ENCODE measurements at places on chromosomes 4 and X.

DNA sequence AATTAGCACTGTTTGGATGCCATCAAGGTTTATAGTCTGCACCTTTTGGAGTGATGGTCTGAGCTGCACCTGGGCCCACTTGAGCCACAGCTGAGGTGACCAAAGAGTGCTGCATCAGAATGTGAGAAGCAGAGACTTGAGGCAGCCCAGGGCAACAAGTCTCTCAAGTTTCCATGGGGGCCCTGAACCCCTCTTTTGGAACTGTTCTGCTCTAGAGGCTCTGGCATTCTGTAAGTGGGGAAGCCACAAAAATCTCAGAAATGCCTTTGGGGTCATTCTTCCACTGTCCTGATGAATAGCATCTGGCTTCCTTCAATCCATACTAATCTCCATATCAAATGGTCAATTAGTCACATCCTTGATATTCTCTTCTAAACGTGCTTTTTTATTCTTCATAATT lies 298.4 kb upstream of the MAOA start:
- no peak for DNase-seq

GRCh38 chr4:106409901-106410889 lies 41.6 kb upstream of the GIMD1 start:
- no peak for DNase-seq

GRCh38 chr4:13261486-13262257 lies 222.5 kb downstream of the RAB28 start:
- no peak for DNase-seq

- DNase-seq, result no peak
Measured at GRCh38 chrX:19629541-19629940, 114.2 kb upstream of the MAP3K15 start.

GRCh38 chr4:79083406-79084010 lies 144.3 kb upstream of the PAQR3 start:
- DNase-seq, result no peak

- DNase-seq, result no peak
Measured at GRCh38 chr4:124997991-124998390, 285.5 kb upstream of the ANKRD50 start.

DNA sequence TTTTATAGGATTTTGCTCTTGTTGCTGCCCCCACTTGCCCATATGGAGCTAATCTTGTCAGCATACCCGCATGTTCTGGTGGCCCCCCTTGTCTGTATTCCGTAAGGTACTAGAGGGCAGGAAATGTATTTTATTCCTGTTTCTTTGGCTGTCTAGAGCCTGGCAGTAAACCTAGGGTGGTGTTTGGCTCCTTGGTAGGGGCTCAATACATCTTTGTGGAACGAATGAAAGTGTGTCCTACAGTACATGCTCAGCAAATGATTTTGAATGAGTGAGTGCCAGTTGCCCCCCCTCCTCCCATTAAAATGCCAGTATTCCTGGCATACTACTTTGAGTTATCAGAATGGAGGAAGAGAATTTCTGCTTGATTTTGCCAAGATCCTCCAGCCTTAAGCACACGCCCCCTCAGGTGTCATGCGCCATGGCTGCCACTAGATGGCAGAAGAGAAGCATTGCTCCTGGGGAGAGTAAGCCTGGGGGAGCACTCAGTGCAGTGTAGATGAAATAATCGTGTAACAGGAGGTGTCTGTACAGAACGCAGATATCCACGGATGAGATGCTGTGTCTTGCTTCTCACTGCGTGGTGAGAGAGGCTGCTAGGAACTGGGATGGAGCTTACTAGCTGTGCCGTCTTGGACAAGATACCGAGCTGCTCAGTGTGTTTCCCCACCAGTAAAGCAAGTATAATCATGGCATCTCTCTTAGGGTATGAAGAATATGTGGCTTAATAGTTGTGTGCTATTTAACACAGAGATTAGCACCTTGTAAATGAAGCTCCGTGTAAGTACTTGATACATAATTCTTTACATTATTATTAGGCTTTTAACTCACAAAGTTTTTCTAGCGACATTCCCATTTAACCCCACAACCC lies 17.2 kb upstream of the RNF212 start:
- peak; percentile 90 for DNase-seq

DNA sequence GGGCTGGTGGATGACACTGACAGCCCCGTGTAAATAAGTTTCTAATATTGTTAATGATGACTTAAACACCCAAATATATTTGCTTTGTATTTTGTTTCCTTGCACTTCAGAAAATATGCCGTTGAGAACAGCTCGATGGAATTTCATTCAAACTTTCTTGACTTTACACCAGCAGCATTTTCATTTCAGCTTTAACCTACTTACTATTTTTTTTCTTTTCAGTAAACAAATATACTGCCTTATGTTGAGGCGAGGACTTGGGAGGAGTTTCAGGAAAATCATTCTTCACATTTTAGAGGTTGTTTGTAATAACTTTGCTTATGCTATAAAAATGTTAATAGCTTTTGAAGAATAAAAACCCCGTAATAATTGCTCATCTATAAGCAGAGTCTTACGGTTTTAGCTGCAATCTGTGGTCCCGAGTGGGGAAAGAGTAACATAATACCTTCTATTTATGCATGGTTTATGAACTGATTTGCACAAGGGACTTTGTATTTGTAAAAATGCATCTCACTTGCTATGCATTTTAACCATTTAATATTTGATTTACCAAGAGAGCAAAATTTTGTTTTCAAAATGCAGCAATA lies 14.1 kb upstream of the TENM3 start:
- no peak for DNase-seq

DNA sequence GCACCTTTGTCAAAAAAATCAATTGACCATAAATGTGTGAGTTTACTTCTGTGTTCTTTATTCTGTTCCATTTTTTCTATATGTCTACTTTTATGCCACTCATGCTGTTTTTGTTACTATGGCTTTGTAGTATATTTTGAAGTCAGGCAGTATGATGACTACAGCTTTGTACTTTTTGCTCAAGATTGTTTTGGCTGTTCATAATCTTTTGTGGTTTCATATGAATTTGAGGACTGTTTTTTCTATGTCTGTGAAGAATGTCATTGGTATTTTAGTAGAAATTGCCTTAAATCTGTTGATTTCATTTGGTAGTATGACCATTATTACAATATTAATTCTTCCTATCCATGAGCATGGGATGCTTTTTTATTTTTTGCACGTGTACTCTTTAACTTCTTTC lies 346.8 kb downstream of the PPP3CA start:
- no peak for DNase-seq

GRCh38 chr4:176775338-176775737 lies 17.4 kb downstream of the VEGFC start:
- no peak for DNase-seq

DNA sequence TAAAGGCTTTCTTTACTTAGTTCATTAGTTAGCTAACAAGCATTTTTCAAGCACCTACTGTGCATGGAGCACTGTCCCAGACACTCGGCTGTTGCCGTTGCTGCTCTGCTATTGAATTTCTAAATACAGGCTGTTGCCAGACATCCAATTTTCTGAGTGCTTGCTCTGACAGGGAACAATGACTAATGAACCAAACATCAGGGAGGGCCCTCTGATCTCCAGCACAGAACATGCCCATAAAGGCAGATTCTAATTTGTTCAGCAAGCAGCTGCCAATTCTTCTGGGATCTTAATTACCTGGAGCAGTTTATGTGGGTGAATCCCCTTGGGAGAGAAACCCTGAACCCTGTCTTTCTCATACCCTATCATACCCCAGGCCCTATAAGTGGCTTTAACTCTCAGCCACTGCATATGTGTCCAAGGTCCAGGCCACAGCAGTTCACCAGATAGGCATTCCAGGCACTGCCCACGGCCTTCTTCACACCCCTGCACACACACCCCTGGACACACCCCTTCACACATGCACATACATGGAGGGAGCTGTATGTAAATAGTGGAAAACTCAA lies 27.9 kb downstream of the TSC22D3 start:
- no peak for DNase-seq

DNA sequence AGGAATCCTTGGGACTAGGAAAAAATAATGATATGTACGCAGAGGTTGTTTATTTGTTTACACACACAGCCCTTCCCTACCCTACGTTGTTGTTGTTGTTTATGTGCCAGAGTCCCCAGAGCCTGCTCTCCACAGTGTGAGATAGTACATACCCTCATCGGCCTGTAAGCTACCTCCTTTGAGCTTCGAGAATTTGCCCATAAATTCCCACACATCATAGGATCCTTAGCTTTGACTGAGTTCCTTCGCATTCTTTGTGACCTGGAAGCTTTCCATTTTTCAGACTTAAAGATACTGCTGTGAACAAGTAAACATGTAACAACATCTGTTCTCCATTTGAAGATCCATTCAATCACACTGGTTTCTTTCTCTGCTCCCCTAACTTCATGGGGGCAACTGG lies 114.5 kb downstream of the IRF2 start:
- no peak for DNase-seq

DNA sequence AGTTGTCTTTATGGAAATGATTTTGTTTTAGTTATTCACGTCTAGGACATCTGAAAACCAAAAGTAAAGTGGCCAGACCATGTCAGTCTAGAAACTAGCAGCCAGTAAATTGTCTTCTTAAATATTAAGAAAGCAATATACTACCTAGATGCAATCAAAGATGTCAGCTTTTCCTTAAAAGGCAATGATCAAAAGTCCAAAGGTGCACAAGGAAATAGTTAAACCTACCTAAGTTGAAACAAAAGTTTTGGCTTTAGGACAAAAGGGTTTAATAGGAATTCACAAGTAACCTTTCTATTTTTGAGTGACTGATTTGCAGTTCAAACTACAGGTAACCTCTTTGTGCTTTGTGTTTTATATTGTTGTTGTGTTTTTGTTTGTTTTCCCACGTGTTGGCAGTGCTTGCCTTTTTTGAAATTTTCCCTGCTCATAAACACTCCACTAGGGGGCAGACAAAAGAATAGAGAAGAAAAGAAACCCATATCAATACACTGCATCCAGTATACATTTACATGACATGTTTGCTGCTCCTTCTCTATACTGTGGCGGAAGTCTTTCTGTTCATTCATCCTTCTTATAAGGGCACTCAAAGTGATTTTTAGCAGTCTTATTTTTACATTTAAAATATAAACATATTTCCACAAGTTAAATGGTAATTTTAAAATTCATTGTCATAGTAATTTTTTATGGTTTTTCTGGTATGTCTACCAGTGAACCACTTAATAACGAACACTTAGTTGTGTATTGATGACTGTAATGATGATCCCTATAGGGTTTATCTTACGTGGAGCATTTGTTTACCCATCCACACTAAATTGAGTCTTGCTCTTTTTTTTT lies 62.7 kb downstream of the GAB1 start:
- peak; percentile 75 for DNase-seq

GRCh38 chr4:174461466-174462106 lies 60.7 kb downstream of the HPGD start:
- no peak for DNase-seq

- DNase-seq, result peak; percentile 23
Measured at GRCh38 chrX:11426712-11427452, 133.7 kb downstream of the AMELX start.

DNA sequence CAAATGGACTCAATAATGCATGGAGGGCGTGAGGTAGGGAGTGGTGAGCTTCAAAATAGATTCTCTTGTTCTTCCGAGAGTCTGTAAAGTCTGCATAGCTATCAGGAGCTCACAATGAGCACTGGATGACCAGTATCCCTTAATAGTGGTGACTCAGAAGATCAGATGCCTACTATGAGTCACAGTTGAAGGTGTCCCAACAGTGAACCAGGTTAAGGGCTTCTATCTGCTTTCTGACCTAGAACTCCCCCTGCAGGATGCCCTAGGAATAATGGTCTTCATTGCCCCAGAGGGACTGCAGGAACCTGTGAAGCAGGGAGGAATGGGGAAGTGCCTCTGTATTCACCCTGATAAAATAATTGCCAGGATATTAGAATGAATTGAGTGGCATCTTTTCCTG lies 22.1 kb downstream of the DGKK start:
- DNase-seq, result peak; percentile 35

- no peak for DNase-seq
Measured at GRCh38 chr4:123014038-123014437, 91.6 kb upstream of the NUDT6 start.

- peak; percentile 25 for DNase-seq
Measured at GRCh38 chrX:110748256-110748806, 47.3 kb downstream of the CHRDL1 start.

DNA sequence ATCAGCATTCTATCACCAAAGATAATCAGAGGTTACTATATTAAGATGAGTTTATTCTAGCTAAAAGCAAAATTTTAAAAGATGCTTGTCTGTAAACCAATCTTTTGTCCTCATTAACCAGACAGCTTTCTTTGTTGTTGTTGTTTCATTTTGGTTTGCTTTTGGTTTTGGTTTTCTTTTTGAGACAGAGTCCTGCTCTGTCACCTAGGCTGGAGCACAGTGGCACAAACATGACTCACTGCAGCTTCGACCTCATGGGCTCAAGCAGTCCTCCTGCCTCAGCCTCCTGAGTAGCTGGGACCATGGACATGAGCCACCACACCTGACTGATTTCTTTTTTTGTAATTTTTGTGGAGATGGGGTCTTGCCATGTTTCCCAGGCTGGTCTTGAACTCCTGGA lies 102.9 kb downstream of the COX18 start:
- no peak for DNase-seq

DNA sequence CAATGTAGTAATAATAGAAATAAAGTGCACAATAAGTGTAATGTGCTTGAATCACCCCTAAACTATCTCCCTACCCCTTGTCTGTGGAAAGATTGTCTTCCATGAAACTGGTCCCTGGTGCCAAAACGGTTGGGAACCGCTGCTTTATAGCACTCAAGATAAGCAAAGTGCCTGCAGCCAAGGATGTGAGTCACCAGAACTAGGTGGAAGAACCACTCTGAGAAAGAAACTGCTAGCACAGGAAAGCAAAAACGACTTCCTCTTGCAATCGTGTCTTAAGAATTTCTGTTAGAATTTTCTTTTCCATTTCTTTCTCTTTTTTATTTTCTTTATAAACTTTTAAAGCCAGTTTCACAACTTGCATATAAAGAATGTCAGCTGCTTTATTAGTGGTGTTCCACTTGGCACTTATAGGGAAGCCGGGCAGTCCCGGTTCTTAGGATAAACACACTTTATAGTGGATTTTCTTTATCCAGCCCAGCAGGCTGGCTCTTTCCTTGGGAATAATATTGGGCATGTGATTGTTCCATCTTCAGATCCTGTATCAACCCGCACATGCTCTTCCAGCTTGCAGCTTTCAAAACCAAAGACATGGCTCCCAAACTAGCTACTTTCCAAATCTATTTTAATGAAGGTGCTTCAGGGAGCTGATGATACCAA lies 32.3 kb upstream of the CXCL8 start:
- peak; percentile 75 for DNase-seq

DNA sequence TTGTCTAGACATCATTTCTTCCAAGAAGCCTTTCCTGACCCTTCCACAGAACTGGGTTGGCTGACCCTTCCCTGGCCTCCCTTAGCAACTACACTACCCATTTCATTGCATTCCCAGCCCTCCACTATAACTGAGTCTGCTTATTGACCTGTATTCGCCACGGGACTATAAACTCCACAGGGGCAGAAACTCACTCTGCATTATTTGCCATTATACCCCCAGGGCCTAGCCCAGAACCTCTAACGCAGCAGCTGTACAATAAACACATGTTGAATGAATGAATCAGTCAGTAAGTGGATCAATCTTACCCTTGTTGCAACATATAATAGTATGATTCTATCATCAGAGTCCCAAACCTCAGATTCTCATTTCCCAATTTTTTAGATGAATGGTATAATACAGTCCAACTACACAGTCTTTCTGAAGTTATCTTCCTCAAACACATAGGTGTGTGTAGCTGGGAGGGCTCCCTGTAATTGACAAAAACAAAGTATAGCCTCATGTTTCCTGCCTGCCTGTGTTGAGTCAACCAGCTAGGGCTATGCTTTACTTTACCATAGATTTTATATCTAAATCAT lies 209.3 kb downstream of the CHIC2 start:
- peak; percentile 45 for DNase-seq

Data from suppressor macrophage treated with lipopolysaccharide for 1 hour (primary cell).